Eye (tissue), 1 donor: ENCODE measurements at places on chromosomes 7 and 10.

- no peak for DNase-seq
These were observed 57.8 kb upstream of the GDF10 start for GRCh38 chr10:47241946-47242867.

DNA sequence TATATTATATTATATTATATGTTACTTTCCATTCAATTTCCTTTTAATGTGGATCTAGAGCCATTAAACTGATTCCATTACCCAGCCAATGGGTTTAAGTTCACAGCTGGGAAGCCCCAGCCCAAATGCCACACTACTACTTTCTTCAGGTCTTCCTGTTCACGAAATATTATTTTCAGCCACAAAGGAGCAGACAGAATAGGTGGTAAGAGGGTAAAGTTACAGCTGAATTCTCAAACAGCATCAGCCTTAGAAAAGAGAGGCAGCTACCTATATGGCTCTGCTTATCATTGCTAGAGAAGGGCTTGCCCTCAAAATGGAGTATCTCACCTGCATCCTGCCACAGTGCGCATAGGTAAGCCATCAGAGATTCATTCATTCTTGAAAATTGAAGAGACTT, 128.3 kb downstream of the ITGA8 start:
- no peak for DNase-seq

GRCh38 chr10:58030208-58030607, 237.5 kb downstream of the IPMK start:
- DNase-seq = no peak

DNA sequence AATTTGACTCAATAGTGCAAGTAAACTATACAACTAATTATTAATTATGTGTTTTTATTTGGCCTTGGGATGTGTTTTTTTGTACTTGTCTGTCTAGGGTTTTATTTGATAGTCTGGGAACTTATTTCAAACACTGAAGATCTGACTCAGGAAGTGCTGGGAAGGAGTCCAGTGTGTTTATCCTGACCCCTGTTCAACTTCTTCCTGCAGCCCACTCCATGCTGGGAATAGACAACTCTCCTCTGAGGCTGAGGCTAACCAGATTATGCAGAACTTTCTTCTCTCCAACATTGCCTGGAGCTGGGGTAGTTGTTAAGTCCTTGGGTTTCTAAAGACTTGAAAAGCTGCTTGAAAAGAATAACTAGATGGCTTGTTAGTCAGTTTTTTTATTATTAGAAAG, 6.9 kb downstream of the CISD1 start:
- no peak for DNase-seq

- DNase-seq = no peak
These were observed 45.5 kb upstream of the BET1 start for GRCh38 chr7:94049615-94050014.

GRCh38 chr7:22001345-22002004, 55.8 kb upstream of the CDCA7L start:
- peak; percentile 90 for DNase-seq

- no peak for DNase-seq
These were observed 75.8 kb downstream of the C1GALT1 start for GRCh38 chr7:7257899-7258692.

DNA sequence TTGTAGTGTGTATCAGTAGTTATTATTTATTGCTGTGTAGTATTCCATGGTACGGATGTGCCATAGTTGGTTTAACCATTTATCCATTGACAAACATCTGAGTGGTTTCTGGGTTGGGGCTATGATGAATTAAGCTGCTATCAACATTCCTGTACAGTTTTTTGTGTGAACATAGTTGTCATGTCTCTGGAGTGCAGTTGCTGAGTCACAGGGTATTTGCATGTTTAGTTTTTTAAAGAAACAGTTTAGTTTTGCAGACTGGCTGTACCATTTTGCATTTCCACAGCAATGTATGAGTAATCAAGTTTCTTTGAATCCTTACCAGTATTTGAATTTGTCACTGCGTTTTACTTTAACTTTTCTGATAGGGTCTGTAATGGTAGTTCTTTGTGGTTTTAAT, 516.7 kb upstream of the CELF2 start:
- no peak for DNase-seq
